ENCODE measurements at places on chromosomes 4 and X. TPM values are rescaled to one million over a fixed set of nuclear protein-coding genes. Genes with fewer than 3 reads are reported as not detected.

Gene KLF8
- 16.3 TPM for total RNA-seq

Gene AFM
- total RNA-seq: not detected

GRCh38 chrX:107227780-107228485 is 21.5 kb downstream of the DNAAF6 start:
- H3K27me3 ChIP-seq: no peaks in the 10 kb centered on the region
- H3K36me3 ChIP-seq: no peaks in the 10 kb centered on the region
- no peak overlapping the region for H3K27ac ChIP-seq
- DNase-seq: no peak

Gene S100P
- total RNA-seq: 3.6 TPM

DNA sequence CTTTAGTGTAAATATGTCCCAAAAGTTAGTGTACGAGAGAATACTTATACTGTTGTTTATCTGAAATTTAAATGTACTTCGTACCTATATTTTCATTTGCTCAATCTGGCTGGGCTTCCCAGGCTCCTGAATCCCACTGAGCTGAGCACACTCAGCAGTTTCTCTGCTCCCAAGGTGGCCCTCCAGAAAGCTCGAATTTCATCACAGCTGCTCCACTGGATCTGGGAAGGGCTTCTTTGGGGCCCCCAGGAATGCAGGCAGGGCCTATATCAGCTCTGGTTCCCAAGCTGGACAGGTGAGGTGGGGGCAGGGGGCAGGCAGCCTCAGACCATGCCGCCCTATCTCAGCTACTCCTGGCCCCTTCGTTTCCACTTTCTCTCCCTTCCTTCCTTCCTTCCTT is 1.5 kb upstream of the FATE1 start:
- no peak overlapping the region for H3K27ac ChIP-seq
- DNase-seq: no peak
- H3K27me3 ChIP-seq: no peaks in the 10 kb centered on the region
- H3K4me1 ChIP-seq: no peaks in the 10 kb centered on the region

DNA sequence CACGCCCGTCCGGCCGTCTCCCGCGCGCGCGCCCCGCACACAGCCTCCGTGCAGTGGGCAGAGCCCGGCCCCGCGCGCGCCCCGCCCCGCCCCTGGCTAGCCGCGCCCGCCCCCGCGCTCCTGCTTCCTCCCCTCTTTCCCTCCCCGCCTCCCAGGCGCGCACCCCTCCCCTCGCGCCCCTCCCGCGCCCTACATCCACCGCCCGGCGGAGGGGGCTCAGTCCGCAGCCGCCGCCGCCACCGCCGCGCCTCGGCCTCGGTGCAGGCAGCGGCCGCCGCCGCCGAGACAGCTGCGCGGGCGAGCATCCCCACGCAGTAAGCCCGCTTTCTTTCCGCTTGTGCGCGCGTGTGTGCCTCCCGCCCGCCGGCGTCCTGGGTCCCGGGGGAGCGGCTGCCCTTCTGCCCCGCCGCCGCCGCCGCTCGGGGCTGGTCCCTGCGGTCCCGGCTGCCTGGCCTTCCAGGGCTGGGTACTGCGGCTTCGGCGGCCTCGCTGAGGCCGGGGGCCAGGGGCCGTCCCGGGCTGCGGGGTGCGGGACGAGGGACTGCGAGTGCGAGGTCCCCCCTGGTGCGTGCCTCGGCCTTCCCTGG is at the start of gene FHL1:
Gene FHL1, plus strand, starts transcription at position 219 of the 587 bp plus-strand sequence.
- H3K4me1 ChIP-seq: no peaks in the 10 kb centered on the region
- H3K36me3 ChIP-seq: no peaks in the 10 kb centered on the region
- peak within 1 kb of the TSS; percentile 77 for H3K27ac ChIP-seq
- peak within 1 kb of the TSS; percentile 54 for H3K4me3 ChIP-seq

- no peak overlapping the region for H3K27ac ChIP-seq
- no peaks in the 10 kb centered on the region for H3K27me3 ChIP-seq
- H3K36me3 ChIP-seq: no peaks in the 10 kb centered on the region
- DNase-seq: no peak
- no peak overlapping the region for H3K4me3 ChIP-seq
- H3K4me1 ChIP-seq: no peaks in the 10 kb centered on the region
Measured at GRCh38 chr4:92658318-92658717, 354.6 kb downstream of the GRID2 start.

Measured in upper lobe of right lung (tissue), 1 donor.